ENCODE measurements at places on chromosomes 1 and 21. TPM values are rescaled to one million over a fixed set of nuclear protein-coding genes. Genes with fewer than 3 reads are reported as not detected.

ADORA3 gene
- total RNA-seq, result not detected

CLCNKB gene
- total RNA-seq, result not detected

AP4B1 gene
- total RNA-seq, result 9.0 TPM

SPRR1B gene
- total RNA-seq, result not detected

FALEC gene
- not detected for total RNA-seq

GJA4 gene
- total RNA-seq, result not detected

VPS13D gene
- total RNA-seq, result 7.0 TPM

HIVEP3 gene
- 3.0 TPM for total RNA-seq

NPR1 gene
- 1.9 TPM for total RNA-seq

FABP3 gene
- not detected for total RNA-seq

DESI2 gene
- 29.4 TPM for total RNA-seq

CENPL gene
- total RNA-seq, result 15.5 TPM

ITLN2 gene
- 0.96 TPM for total RNA-seq

HSD3B2 gene
- total RNA-seq, result not detected

CAMK1G gene
- 0.25 TPM for total RNA-seq

LIPI gene
- not detected for total RNA-seq

GUCA2B gene
- total RNA-seq, result not detected

PLCH2 gene
- 0.24 TPM for total RNA-seq

CFHR4 gene
- not detected for total RNA-seq

ACTA1 gene
- 0.21 TPM for total RNA-seq

KCTD3 gene
- 41.9 TPM for total RNA-seq

CXADR gene
- total RNA-seq, result 7.4 TPM

PRRX1 gene
- not detected for total RNA-seq

BCAR3 gene
- 77.8 TPM for total RNA-seq

TRAF3IP3 gene
- not detected for total RNA-seq

ST6GALNAC3 gene
- 0.70 TPM for total RNA-seq

CDA gene
- total RNA-seq, result 32.9 TPM

C1orf141 gene
- total RNA-seq, result not detected

SMIM1 gene
- 0.70 TPM for total RNA-seq

C1orf216 gene
- 13.8 TPM for total RNA-seq

AQP10 gene
- not detected for total RNA-seq
